ENCODE measurements at places on chromosomes 11 and 22.
A peak's percentile ranks its signal among the peaks of the same experiment; 100 is the strongest.

- peak; percentile 57 for DNase-seq
Observed at GRCh38 chr11:2376751-2377451, at the start of gene CD81. Gene CD81, plus strand, starts transcription at chr11:2377310. Its CDS starts 240 bp downstream, at chr11:2377550.

DNA sequence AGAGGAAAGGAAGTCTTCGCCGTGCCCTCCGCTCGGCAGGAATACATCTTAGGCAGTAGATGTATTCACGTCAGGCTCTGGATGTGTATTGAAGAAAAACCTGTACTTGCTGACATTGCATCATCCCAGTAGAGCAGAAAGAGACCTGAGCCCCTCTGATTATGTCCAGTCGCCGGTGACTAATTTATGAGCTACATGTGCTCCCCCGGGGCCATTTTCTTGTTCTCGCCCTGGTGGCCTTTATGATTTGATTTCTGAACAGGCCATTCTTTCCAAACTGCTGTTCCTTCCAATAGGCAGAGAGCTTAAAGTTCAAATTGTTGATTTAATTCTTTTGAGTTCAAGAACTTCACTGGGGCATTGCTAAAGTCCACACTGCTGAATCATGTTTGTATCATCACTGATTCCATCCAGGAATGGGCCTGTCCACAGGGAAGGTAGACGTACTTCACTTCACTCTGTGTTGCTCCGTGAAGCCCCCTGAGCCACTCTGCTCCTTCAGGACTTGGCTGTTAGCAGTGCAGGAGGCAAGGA, 137.3 kb upstream of the RASSF10 start:
- DNase-seq = no peak

DNA sequence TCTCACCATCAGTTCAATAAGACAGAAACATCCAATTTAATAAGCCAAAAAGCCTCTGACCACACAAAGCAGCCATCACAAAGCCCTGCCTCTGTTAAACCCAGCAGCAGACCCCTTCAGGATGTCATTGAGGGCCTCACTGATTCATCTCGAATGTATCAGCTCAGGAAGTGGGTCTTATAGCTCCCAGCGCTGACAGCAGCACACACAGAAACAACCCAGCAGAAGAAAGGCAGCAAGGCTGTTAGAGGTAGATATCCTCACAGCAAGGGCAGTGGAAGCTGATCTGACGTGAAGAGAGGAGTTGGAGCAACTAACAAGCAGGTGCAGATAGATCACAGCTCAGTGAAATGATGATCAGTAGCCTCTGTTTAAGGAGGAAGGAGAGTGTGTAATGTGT, 86.2 kb upstream of the NCAM1 start:
- DNase-seq = no peak

DNA sequence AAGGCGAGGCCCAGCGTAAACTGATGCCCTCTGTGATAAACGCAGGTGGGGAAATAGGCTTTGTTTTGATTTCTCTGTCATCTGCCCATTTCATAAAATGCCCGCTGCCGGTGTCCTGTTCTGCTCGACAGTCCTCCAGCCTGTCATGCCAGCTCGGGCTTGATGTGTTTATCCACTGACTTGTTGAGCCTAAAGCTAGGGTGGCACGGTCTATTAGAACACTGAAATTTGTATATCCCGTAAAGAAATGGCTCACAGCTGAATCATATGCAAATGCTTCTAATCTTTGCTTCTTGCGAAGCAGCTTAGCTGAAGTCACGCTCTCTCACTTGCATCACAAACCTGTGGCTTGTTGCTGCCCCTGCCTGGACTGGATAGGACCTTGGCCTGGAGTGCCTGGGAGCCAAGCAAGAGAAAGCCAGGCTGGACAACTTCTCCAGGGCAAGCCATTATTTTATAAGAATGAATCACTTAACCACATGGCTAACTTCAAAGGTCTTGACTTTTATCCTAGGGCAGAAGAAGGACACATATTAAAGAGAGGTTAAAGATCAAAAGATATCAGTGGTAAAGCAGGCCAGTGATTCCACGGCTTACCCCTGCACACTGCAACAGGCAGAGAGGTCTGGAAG, 33.1 kb downstream of the EHF start:
- DNase-seq = peak; percentile 71

DNA sequence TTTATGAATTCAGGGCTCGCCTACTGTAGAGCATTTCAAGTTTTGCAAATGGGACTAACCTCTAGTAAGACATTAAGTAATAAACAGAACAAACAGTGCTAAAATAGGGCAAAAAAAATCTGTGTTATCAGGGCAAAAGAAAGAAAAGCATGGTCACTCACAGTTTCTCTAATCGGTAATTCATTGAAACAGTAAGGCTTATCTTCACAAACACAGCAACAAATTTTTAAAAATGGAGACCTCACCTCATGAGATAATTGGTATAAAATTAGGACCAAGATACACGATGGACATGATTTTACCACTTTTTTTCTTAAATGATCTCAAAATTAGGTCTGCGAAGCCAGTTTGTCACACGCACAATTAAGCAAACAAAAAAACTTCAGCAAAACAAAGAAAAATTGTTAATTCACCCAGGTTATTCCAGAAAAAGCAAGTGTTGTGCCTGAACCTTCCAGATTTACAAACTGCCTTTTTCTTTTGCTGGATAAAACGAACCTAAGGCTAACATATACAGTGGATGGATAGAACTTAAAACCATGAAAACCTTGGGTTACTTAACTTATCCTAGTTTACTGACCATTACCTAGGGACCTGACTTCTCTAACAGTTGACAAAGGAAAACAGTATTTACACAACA, 1.4 kb downstream of the TMEM123 start:
- DNase-seq = no peak

DNA sequence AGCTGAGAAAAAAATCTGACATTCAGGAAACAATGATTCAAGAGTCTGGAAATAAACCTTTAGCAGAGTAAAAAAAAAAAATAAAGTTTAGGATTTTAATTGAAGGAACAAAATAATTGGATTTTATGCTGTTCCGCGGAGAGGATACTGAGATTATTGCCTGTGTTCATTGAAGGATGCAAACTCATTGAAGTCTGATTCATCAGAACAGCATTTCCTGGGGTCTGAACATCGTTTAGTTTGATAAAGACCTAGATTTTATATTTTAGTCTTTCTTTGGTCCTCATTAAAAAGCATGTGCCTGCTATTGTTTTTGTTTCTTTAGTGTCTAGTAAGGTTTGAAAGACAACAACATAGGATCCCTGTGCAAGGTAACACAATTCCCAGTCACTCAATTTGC, 4.5 kb downstream of the TLCD5 start:
- DNase-seq = no peak

- DNase-seq = no peak
Observed at GRCh38 chr22:40726514-40726913, 47.2 kb downstream of the MCHR1 start.

- DNase-seq = no peak
Observed at GRCh38 chr11:122033631-122034030, 82.4 kb downstream of the BLID start.
